NCI-H1417 treated with DMSO at 0.1 percent for 48 hours (cell line): ENCODE measurements at places on chromosomes 11 and 22.

DNA sequence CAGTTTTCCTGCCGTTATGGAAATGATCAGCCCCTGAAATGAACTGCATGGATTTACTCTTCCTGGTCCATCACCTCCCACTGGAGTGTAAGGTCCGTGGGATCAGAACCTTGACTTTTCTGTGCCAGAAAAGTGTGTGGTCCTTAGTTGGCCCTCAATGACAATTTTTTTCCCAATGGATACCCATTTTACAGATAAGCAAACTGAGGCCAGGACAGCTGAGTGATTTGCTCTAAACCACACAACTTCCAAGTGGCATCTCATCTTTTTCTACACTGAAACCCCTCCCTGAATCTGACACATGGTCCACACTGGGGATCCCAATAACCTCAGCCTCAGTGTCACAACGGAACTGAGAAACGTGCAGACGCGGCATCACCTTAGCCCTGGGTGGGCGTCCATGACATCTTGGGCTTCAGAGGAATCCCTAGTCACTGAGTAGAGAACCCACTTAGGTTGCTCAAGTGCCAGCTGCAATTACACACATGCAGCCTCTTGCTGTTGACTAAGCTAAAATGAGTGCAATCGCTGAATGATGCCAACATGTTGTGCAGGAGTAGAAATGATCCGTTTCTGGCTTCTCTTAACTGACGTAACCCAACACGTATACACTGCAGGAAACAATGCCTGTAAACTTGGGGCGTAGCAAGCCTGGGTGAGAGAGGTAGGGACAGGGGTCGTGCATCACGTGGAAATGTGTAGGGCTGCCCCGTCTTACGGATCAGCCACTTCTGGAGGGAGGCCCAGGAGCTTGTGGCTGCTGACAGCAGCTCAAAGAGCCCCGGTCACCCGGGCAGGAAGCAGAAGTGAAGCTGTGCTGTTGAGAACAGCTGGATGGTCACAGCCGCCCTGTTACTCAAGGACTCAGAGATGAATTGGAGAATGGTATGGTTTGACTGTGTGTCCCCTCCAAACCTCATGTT is 136.3 kb downstream of the SHANK2 start:
- no peak for DNase-seq

- no peak for DNase-seq
Observed at GRCh38 chr22:44521326-44522074, 23.5 kb upstream of the RTL6 start.

DNA sequence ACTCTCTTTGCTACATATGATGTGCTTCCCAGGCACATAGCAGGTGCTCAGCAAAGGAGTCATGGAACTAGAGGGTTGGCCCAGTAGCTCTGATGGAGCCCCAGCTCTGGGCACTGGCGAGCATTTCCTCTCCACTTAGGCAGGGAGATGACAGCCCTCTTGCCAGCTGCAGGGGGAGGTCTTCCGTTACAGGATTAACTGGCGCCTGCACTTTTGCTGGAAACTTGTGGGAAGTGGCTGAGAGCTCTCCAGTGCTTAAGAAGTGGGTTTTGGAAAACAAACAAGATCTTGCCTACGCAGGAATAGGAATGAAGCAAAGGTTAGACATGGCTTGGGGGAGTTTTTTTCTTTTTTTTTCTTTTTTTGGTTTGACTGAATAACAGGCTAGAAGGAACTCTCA is 75.5 kb downstream of the MICAL2 start:
- DNase-seq: no peak

GRCh38 chr22:32729412-32729811 is 72.1 kb upstream of the TIMP3 start:
- DNase-seq: no peak

DNA sequence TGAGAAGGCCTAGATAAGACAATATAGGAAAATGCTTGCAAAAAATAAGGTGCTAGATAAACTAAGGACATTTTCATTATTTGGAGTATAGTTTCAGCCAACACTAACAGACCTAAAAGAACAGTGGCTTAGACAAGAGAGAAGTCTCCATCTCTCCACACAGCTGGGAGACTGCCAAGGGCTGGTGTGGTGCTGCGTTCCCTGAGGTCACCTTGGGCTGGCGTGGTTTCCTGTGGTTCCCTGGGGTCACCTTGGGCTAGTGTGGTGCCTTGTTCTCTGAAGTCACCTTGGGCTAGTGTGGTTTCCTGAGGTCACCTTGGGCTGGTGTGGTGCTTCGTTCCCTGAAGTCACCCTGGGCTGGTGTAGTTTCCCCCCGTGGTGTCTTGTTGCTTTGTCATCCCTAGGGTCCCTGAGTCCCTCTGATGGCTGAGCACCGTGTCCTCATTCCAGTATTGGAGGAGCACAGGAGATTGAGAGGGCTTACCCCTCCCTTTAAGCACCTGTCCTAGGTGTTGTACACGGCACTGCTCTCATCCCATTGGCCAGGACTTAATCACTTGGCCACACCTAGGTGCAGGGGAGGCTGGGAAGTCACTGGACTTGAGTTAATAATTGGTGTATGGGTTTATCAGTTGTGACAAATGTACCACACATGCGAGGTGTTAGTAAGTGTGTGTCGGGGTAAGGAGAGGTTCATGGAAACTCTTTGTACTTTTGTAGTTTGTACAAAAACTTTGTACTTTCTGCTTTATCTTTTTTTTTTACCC is 14.9 kb downstream of the SAMM50 start:
- DNase-seq: no peak

DNA sequence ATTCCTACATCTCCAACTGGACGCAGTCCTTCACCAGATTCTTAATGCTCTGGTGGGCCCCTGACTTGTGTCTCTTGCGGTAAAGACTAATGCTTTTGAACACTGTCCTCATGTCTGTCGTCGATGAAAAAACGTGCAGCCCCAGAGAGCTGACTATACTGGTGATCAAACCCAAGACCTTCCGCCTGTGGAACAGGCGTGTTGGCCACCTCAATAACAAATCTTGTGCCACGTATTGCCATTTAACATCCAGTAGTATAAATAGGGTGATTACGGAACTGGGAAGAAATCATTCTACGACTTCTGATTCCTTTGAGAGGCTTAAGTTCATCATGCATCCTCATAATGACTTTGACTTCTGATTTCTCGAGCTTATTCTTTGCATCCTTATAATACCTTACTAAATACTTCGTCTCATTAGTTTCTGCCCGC is 45.6 kb downstream of the OR4D9 start:
- no peak for DNase-seq

DNA sequence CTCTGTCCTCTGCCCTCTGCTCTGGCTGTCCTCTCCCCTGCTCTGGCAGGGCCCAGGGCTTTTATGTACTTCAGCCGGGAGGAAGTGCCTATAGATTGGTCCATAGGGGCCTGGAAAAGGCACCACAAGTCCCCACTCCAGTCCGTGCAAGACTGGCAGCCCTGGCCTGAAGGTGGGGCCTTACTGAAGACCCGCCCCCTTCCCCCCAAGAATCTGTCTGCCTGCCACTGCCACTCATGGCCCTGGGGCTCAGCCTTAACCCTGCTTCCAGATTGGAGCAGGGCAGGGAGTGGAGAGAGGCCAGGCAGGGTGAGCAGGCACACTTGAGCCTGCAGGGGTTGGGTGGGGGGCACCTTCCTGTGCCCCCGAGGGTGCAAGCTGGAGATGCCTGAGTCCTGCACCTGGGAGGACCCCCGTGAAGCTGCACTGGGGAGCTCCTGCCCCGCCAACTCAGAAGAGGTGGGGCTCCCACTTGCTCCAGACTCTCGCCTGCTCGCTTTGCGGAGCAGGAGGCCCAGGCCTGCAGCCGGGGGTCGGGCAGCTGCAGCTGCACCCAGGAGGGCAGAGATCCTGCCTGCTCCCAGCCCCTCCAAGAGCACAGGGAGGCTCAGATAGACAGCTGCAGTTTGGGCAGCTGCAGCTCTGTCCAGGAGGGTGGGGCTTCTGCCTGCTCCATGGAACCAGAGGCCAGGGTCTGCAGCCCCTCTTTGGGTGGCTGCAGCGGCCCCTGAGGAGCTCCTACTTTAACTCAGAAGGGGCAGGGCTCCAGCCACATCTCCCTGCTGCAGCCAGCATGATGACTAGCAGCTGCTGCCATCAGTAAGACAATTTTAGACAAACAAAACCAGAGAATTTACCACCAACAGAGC is 51.0 kb upstream of the SC5D start:
- no peak for DNase-seq

DNA sequence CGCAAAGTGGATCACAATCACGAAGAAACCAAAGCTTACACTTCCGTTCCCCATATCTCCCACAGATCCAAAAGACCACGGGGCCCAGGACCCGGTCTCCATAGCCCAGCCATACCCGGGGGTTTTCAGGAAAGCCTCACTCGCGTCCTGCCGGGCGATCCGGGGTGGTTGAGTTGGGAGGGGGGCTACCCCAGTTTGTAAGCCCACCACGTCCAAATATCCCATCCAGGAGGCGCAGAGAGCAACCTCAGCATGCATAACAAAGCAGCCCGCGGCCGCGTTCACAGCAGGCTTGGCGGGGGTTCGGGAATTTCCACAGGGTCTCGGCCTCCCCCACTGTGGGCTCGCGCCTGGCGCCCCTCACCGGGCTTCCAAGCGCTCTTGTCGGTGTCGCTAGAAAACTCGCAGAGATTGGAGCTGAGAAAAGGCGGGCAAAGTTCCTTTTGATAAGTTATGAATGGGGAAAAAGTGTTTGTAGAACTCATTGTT is 9.5 kb downstream of the SDF2L1 start:
- no peak for DNase-seq

DNA sequence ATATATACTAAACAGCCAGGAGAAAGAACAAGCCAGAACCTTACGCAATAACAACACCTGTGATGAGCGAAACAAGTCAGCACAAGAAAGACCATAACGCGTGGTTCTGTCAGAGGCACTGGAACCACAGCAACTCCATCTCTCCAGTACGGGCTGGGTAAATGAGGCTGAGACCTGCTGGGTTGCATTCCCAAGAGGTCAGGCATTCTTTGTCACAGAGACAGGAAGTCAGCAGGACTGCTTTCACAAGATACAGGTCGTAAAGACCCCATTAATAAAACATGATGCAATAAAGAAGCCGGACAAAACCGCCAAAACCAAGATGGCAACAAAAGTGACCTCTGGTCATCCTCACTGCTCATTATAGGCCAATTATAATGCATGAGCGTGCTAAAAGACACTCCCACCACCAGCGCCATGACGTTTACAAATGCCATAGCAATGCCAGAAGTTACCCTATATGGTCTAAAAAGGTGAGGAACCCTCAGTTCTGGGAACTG is 21.7 kb downstream of the TPST2 start:
- no peak for DNase-seq

- DNase-seq: no peak
Observed at GRCh38 chr11:112795142-112795815, 165.9 kb upstream of the NCAM1 start.

- no peak for DNase-seq
Observed at GRCh38 chr11:130427581-130428315, 661 bp downstream of the ADAMTS8 start.

DNA sequence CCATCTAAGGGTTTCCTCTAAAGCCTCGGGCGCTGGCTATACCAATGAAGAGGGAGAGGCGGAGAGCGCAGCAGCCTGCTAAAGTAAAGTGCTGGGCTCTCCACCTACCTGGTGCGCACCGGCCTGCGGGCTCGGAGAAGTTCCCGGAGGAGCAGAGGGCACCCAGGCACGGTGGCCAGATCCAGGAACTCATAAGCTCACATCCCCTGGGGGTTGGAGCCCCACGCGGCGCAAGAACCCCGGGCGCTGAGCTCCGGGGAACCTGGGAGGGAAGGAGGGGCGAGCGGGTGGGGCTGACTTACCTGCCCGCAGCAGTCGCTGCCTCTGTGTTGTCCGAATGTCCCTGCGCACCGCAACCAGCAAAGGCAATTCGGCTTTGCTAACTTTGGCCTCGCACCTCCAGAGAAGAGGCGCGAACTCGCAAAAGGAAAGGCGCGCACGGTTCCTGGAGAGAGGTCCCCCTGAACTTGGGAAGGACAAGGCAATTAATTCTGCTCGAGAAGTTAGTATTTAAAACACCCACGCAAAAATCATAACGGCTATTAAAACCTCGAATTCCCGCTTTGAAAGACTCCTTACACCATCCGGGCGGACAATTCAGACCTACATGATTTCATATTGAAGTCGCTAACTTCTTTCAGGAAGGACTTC is 127.6 kb upstream of the C11orf58 start:
- DNase-seq: no peak
